Right renal pelvis (tissue), 4 donors: ENCODE measurements at places on chromosomes 16 and 17. TPM values are rescaled to one million over a fixed set of nuclear protein-coding genes. Genes with fewer than 3 reads are reported as not detected.

The SLFN13 gene
- 23.6 TPM for polyA plus RNA-seq

The TERB1 gene
- not detected for polyA plus RNA-seq

The KCNG4 gene
- polyA plus RNA-seq, result not detected

The TBC1D3G gene
- polyA plus RNA-seq, result not detected

The SEPTIN12 gene
- not detected for polyA plus RNA-seq

The CDK12 gene
- 58.0 TPM for polyA plus RNA-seq

The CTRB2 gene
- 0.09 TPM for polyA plus RNA-seq

The ZNF750 gene
- polyA plus RNA-seq, result 2.6 TPM

The ZNF385C gene
- 6.2 TPM for polyA plus RNA-seq

The DOC2A gene
- polyA plus RNA-seq, result 2.1 TPM

The MT4 gene
- polyA plus RNA-seq, result not detected

The SLC5A10 gene
- 0.28 TPM for polyA plus RNA-seq

The GJD3 gene
- polyA plus RNA-seq, result not detected

The RFNG gene
- 59.1 TPM for polyA plus RNA-seq

The KRT31 gene
- not detected for polyA plus RNA-seq

The PRKCB gene
- polyA plus RNA-seq, result 4.3 TPM

The C1QTNF1 gene
- 3.0 TPM for polyA plus RNA-seq

The TNK1 gene
- 4.9 TPM for polyA plus RNA-seq

The APOBR gene
- 0.42 TPM for polyA plus RNA-seq

The TBC1D3 gene
- not detected for polyA plus RNA-seq

The KCNJ18 gene
- not detected for polyA plus RNA-seq

The HEXIM1 gene
- 42.9 TPM for polyA plus RNA-seq

The SPATA22 gene
- polyA plus RNA-seq, result 1.1 TPM
